Ovary (tissue), 10 donors: ENCODE measurements at places on chromosomes 11 and 22. TPM values are rescaled to one million over a fixed set of nuclear protein-coding genes. Genes with fewer than 3 reads are reported as not detected.

DNA sequence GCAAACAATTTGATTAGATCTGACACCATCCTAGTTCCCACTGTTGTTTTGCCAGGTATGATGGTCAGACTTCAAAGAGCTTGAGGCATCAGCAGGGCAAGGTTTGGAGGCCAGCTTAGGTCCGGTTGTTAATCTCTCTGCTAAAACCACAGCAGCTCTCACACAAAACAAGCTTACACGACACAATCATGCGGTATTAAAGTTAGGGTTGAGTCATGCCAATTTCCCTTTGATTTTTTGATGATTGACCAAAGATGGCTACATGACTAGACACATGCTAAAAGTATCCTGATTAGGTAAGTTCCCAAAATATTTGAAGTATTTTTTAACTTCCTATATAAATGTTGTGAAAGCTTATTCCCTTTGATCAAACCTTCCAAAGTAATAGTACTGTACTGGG is 145.9 kb downstream of the ELP4 start:
- no peak for DNase-seq

DNA sequence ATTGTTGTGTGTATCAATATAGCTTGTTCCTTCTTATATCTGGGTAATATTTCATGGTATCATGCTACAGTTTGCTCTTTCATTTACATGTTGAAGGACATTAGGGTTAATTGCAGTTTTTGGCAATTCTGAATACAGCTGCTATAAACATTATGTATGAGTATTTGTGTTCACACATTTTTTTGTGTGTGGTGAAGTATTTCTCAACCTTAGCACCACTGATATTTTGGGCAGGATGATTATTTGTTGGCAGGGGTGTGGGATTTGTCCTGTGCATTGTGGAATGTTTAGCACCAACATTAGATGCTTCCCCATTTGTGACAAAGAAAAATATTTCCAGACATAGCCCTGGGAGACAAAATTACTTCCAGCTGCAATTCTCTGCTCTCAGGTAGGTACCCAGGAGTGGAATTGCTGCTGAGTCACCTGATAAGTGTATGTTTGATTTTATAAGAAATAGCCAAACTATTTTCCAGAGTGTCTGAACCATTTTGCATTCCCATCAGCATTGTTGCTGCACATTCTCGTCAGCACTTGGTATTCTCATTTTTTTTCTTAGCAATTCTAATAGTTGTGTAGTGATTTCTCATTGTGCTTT is 128.2 kb downstream of the SNX19 start:
- DNase-seq = no peak

GRCh38 chr22:48091060-48091650 is 1328.7 kb downstream of the TBC1D22A start:
- DNase-seq = no peak

DNA sequence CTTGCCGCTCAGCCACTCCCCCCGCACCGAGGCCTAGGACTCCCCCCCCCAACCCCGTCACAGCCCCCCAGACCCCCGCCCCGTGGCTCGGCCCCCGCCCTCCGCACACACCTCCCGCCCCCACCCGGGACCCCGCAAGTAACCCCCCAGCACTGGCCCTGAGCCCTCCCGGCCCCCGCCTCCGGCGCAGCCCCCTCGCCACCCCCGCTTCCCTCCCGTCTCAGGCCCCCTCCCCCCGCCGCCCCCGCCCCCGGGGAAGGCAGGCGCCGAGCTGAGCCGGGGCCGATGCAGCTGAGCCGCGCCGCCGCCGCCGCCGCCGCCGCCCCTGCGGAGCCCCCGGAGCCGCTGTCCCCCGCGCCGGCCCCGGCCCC is 1.5 kb downstream of the SHANK3 start:
- DNase-seq = no peak

DNA sequence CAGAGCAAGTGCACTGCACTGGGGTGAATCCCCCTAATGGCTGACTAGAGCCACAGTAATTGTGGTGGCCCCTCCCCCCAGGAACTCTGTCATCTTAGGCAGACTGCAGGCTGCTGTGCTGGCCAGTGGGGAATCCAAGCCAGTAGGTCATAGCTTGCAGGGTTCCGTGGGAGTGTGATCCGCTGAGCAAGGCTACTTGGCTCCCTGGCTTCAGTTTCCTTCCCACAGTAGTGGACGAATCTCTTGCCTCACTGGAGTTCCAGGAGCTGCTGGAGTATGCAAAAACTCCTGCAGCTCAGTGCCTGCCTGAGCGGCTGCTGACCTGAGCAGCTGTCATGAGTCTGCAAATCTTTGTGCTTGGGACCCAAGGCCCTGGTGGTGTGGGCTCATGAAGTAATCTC is 13.2 kb downstream of the OOSP3 start:
- no peak for DNase-seq

GRCh38 chr22:38751422-38752346 is 4.1 kb downstream of the SUN2 start:
- no peak for DNase-seq

CAVIN3 gene
- polyA plus RNA-seq = 61.2 TPM

LRRC75B gene
- 2.5 TPM for polyA plus RNA-seq

TIMP3 gene
- 565 TPM for polyA plus RNA-seq

- no peak for DNase-seq
These were observed 34.7 kb downstream of the DDIAS start for GRCh38 chr11:82936261-82936660.

DNA sequence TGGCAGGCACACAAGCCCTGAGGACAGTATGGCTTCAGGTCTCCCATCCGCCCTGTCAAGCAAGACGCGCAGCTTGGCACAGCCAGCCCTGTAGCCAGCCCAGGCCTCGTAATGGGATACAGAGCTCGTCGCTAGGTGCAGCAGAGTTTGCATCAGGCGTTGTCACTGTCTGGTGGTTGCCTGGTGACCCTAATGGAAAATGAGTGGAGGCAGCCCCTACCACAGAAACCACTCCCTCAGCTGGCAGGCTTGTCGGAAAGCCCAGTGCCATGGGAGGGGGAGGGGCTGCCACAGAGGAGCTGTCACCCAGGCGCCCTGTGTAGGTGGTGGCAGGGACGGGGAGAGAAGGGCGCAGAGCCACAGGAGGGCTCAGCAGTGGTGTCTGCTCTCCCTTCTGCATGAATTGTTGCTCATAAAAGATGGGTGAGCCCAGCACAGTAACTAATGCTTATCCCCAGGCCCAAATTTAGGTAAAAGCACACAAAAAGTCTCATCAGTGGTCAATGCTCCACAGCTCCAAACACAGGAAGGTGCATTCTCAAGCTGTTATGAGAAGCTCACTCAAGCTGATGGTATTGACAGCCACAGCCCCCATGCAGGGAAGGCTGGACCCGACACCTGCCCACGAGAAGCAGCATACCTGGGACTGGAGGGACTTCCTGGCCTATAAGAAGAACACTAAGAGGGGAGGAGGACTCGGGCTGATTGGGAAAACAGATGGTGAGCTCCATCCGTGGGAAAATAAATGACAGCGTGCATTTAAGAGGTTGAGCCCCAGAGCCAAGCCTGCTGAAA is 164.6 kb downstream of the ETS1 start:
- DNase-seq = no peak

- no peak for DNase-seq
These were observed 2.8 kb downstream of the EMID1 start for GRCh38 chr22:29208502-29208862.

DNA sequence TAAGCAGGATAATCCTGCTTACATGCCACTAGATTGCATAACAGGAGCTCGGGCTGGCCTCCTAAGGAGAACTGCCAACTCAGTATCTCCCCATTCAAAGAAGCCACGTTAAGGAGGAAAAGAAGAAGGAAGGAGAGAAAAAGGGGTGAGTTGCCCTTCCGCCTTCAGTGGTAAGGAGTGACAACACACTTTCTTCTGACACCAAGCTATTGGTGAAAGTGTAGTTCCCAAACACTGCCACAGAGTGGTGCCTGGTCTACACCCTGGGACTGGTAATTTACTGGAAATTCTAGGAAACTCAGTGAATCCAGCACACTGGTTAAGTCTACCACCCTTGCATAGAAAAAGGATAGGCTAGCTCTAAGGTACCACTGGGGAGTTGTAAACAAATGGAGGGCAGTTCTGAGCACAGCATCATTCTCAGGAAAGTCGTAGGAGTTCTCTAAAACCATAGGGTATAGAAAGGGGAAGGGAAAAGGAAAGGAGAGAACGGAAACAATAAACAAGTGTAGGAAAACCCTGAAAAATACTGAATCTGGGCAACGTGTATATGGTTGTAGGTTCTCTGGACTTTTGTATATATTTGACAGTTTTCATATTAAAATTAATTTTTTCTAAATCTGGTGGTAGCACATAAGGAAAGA is 58.2 kb downstream of the RRAS2 start:
- peak; percentile 31 for DNase-seq

- no peak for DNase-seq
These were observed 3.1 kb downstream of the BCO2 start for GRCh38 chr11:112178428-112178827.

TBX1 gene
- 1.2 TPM for polyA plus RNA-seq

DNA sequence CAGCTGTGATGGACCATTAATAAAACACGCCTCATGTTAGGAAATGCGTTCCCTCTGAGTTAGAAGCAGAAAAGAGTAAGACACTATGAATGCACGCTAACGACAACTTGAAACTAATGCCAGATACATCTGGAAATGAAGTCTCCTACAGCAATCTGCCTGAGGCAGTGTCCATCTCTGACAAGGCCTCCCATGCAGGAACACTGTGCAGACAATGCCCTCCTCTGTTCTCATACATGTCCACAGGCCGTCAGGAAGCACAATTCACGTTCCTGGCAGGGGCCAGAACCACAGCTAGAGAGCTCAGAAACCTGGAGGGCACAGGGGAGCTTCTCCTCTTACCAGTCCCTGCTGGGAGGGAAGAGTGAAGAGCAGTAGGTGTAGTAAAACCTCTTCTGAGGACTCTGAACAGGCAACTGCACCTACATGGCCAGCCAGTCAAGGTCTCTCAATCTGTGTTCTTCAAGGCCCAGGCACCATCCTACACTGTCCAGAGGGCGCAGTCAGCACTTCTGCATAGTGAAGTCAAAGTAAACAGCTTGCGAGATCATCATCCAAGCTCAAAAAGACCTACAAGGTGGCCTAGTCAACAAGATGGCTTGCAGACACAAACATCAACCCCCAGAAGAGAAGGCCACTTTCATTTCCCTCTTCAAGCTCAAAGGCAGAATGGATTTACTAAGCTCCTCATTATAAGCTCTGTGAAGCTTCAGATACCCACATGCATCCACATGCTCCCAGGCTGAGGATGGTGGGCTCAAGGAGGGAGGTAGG is 41.5 kb upstream of the CYP2D6 start:
- no peak for DNase-seq

GRCh38 chr11:106311531-106312230 is 234.2 kb downstream of the AASDHPPT start:
- no peak for DNase-seq

IRAG1 gene
- polyA plus RNA-seq = 70.6 TPM

GRCh38 chr11:71076525-71077304 is 175.7 kb downstream of the SHANK2 start:
- no peak for DNase-seq

DNA sequence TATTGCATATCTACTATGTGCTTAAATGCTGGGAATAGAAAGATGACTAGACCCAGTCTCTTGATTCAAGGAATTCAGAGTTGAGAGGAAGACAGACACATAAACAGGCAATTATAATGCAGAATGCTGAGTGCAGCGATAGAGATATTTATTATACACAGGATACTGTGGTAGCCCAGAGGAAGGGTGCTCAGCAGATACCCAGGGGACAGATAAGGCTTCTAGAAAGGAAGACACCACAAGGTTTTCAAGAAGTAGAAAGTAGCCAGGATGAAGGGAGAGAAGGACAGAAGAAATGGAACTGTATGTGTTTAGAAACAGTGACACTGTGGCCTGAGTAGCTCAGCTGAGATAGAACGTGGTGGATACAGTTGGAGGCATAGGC is 79.4 kb upstream of the NNMT start:
- DNase-seq = no peak

- DNase-seq = no peak
These were observed 31.6 kb upstream of the KCNQ1OT1 start for GRCh38 chr11:2731130-2732125.

DNA sequence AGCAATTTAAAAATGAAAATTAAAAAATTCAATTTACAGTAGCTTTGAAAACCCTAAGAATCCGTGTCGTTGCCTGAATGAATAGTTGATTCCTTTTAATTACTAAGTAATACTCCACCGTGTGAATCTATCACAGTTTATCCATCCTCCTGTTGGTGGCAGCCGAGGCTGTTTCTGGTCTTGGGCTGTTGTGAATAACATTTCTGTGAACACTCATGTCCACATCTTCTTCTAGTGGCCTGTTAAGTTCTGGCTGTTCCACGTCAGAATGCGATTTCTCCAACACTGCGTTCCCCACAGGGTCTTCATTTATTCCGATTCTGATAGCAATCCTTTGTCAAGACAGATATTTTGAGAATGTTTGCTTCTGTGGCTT is 223.0 kb downstream of the TBC1D22A start:
- no peak for DNase-seq

- no peak for DNase-seq
These were observed 18.4 kb upstream of the TECTA start for GRCh38 chr11:121082670-121083069.

DNA sequence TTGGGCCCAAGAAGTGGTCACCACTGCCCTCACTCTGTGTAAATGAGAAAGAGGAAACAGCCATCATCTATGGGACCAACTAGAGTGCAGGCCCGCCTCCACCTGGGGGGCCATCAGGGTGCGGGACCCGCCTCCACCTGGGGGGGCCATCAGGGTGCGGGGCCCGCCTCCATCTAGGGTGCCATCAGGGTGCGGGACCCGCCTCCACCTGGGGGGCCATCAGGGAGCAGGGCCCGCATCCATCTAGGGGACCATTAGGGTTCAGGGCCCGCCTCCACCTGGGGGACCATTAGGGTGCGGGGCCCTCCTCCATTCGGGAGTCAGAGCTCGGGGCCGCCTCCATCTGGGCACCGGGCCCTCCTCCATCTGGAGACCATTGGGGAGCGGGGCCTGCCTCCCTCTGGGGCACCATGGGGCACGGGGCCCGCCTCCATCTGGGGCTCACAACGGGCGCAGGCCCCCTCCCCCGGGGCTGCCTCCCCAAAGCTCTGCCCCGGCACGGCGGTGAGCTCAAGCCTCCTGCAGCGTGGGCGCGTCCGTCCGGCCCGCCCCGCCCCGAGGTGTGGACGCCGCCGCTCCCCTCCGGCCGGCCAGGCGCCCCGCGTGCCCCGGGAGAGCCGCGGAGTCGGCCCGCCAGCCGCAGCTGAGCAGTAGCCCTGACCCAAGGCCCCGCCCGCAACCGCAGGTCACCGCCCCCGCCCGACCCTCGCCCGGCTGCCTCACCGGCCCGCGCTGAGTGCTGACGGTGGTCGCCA is 512 bp downstream of the TOLLIP start:
- no peak for DNase-seq

DNA sequence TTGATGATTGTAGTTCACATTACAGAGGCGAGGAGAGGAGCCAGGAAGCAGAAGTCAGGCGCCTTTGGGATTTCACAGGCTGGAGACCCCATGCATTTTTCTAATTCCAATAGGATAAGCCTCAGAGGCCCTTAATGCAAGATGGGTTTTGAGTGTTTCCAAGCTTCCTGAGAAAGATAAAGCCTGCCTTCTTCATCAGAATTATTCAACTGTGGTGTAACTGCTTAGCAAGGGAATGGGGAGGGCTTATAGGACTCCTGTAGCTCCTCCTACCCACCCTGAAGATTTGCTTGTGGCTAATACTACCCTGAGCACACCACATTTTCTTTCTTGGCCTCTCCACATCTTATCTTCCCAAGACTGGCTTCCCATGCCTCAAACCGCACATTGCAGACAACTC is 151.1 kb upstream of the ISX start:
- no peak for DNase-seq
